ENCODE measurements at places on chromosomes 2 and 18.
A peak's percentile ranks its signal among the peaks of the same experiment; 100 is the strongest.

- DNase-seq, result no peak
Observed at GRCh38 chr2:236117861-236118269, 50.3 kb downstream of the GBX2 start.

- DNase-seq, result no peak
Observed at GRCh38 chr2:63751901-63752300, 89.8 kb upstream of the UGP2 start.

DNA sequence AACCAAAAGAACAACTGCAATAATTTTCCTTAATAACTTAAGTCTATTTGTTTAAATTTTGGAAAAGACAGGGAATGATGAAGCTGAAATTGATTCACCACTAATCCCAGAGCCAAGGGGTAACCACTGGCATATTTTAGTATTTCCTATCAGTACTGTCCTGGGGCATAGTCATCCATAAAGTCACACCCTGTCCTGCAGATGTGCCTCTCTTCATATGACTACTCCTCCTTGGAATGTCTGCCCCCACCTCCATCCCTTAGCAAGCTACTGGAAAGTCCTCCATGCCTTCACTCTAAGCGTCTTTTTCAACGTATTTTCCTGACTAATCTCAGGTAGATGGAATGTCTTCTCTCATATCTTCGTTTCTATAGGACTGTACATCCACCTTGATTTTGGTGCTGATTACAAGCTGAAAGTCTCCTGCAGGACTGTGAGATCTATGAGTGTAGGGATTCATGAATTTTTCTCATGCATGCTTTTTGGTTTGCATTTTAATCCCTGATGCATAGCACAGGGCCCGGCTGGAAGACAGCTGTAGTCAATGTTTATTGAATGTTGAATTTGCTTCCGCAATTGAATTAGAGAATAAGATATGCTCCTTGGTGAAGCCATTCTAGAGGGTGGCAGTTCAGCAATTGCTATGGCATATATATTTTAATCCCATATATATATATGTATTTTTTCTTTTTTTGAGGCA lies 85.6 kb downstream of the MOGAT1 start:
- no peak for DNase-seq

DNA sequence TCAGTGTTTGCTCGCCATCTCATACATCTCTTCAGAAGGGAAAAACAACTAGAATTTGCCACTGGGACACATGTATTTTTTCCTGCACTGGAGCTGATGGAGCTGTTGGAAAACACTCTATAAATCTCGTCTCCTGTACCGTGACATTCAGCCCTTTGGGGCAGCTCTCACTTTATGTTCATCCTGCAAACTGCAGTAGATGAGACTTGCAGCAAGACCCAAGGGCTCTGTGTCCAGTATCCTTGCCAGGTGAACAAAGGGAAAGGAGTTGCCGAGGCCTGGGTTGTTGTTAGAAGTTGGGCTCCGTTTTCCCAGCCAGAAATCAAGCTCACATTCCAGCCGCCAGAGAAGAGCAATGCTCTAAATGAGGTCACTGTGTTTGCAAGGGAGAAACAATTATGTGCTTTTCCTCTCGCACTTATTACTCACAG lies 285.1 kb downstream of the SLC4A3 start:
- DNase-seq, result peak; percentile 3

GRCh38 chr18:57898506-57899124 lies 95.5 kb upstream of the ATP8B1 start:
- DNase-seq, result no peak

- DNase-seq, result no peak
Observed at GRCh38 chr2:47016172-47016913, 100.7 kb upstream of the MCFD2 start.

- peak; percentile 56 for DNase-seq
Observed at GRCh38 chr2:164061129-164061746, 325.4 kb upstream of the FIGN start.

DNA sequence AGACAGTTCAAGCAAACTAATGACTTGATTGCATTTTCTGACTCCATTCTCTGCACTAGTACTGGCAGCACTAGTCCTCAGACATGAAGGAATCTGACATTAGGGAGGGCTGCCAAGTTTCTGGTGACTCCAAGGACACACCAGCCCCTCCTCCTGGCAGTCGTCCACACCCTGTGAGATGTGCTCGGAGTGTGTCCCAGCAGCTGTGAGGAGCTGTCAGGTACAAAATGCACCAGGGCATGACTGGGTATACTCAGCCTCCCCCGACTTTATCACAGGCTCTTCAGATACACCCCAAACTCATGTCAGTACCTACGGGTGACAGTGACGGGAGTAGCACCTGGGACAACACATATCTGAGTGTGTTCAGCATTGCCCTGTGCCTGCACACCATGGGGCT lies 43.1 kb downstream of the EDAR start:
- no peak for DNase-seq

DNA sequence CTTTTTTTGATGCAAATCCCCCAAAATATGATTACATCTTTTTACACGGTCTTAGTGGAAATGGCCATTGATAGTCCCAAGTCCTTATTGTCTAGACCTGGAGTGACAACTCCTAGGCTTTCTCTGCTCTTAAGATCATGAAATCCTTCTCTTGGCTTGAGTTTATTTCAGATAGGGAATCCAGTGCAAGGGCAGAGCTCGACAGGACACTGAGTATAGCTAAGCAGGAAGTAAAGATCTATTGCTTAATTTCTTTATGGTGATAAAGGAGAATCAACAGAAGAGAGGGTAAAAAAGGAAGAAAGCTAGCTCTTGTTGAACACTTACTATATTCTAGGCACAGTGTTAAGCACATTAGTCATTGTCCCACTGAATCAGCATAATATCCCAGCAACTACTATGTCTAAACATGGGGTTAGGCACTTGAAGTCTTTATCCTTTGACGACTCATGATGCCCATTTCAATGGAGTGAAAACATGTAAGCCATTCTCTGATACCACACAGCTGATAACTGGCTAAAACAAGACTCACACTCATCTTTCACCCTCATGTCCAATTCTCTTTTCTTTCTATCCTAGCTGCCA lies 74.1 kb upstream of the LRATD1 start:
- no peak for DNase-seq

GRCh38 chr2:159202568-159203071 lies 83.9 kb downstream of the WDSUB1 start:
- DNase-seq, result peak; percentile 41

DNA sequence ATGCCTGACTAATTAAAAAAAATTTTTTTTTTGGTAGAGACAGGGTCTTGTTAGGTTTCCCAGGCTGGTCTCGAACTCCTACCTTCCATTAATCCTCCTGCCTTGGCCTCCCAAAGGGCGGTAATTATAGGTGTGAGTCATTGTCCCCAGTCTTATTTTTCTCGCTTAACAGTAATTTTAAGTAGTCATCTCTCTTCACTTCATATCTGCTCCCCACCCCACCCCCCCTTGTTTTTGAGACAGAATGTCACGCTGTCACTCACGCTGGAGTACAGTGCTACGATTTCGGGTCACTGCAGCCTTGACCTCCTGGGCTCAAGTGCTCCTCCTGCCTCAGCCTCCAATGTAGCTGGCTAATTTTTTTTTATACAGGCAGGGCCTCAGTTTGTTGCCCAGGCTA lies 27.7 kb downstream of the RAB10 start:
- no peak for DNase-seq

DNA sequence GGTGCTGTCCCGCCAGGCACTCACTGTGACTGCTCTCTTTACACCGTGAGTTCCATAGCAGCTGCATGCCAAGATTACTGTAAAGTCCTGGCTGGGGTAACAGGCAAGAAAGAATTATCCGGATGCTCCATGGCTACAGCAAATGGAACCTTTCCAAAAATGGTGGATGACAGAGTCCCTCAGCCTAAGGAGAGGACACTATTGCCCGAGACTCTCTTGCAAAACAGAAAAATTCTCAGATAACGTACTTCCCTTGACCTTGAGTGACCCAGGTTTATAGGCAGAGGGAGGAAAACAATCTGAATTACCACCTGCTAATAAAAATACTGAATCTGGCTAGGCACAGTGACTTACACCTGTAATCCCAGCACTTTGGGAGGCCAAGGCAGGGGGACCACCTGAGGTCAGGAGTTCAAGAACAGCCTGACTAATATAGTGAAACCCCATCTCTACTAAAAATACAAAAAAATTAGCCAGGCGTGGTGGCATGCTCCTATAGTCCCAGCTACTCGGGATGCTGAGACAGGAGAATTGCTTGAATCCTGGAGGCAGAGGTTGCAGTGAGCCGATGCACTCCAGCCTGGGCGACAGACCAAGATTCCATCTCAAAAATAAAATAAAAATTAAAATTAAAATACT lies 4.5 kb downstream of the CYS1 start:
- DNase-seq, result no peak

- no peak for DNase-seq
Observed at GRCh38 chr2:192265751-192266150, 71.0 kb upstream of the TMEFF2 start.
